ENCODE measurements at places on chromosomes 1 and 21.

GRCh38 chr1:3497521-3497920 lies 43.1 kb downstream of the ARHGEF16 start:
- no peak for DNase-seq

- no peak for DNase-seq
These were observed 11.6 kb upstream of the NCMAP start for GRCh38 chr1:24544239-24544638.

DNA sequence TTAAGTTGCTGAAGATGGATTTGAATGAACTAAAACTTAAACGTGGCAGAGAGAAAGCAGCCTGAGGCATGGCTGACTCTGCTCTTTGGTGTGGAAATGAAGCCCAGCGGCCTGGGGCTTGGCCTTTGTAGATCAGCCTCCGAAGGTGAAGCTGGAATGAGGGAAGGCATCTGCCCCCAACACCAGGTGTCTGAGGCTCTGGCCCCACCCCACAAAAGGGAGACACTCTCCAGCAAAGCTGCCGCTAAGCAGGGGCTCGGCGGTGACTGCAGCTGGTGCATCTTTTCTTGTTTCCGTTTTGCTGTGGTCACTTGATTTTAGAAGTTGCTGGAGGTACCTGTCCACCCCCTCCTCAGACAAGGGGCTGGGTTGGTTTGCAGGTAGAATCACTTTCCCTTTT lies 38.2 kb upstream of the NID1 start:
- DNase-seq, result no peak

DNA sequence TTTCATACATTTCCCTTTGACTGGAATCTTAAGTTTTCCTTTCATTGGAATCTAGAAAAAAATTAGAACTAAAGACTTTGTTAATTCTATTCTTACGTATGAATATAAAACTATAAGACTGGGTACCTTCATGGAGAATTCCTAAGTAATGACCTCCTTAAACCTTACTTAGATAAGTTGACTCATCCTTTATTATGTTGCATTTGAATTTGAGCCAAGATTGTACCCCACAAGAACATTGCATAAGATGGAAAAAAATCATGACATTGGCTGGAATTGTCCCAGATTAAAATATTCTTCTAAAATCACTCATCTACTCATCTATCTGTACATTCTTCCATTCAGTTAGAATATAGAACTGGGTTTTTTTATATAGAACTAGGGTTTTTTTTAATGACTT lies 137.4 kb downstream of the C1orf21 start:
- DNase-seq, result no peak

DNA sequence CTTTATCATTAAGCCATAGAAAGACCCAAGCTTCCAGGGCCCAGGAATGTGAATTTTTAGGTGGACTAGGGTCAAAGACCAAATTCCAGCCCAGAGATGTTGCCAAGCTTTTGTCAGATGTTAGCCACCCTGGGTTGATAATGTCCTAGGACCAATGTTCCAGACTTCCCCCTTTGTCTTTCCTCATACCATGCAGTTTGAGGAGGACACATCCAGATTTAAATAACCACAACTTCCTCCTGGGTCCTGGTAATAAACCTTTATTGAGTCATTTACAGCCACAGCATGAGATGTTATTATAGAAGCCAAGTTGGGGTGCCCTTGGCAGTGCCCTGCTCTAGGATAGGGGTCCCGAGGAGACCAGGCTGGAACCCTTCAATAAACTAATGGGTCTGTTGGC lies 5.9 kb downstream of the TNR start:
- DNase-seq, result no peak

DNA sequence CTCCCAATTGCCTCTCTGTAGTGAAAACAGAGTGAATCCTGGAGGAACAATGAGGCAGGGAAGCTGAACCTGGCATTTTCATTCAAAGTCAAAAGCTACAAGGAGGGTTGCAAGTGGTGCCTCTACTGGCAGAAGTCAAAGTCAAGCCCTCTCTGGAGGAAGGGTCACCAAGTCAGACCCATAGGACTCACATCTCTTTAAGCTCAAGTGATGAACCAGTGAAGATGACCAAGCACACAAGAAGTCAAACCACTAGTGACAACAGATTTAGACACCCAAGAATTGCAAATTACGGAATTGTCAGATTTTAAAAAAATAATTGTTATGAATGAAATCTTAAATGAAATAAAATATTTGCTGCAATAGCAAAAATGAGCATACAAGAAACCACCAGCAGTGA lies 81.1 kb upstream of the ATP1B1 start:
- DNase-seq, result no peak

DNA sequence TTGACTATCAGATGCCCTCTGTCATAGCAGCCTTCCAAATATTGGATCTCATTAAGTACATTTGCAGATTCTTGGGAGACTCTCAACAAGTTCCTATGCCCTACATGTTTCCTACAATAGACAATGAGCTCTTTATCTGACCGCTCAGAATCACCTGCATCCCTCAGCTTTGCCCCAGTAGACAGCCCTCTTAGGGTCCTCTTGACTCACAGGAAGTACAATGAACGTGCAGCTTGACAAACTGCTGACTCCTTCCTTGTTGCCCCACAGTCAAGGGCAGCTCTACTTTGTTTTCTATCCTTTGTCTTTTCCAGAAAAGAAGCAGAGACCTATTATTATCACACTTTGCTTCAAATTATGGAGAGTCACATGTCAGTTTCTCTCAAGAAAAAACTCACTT lies 27.6 kb downstream of the SLC44A5 start:
- no peak for DNase-seq

- DNase-seq, result no peak
These were observed 552.9 kb upstream of the CAMK1G start for GRCh38 chr1:209030454-209031167.

DNA sequence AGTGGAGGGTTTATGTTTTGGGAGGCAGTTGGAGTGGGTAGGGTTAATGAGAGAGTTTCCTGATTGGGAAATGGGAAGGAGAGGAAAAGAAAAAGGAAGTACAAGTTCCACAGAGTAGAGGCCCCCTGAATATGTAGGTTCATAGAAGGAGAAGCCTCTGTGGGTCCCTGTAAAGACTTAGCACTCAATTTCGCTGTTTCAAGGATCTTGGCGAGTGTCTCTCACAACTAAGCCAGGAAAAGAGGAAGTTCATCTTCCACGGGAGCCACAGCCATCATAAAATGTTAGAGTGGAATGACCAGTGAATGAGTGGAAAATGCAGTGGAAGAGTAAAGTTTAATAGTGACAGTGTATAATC lies 17.4 kb upstream of the DPYD start:
- DNase-seq, result no peak

- DNase-seq, result no peak
These were observed 50.2 kb upstream of the DNAH14 start for GRCh38 chr1:224879162-224879803.

- DNase-seq, result no peak
These were observed 36.7 kb downstream of the FOXD2 start for GRCh38 chr1:47474278-47475193.

GRCh38 chr1:227792216-227793078 lies 23.0 kb upstream of the PRSS38 start:
- no peak for DNase-seq

DNA sequence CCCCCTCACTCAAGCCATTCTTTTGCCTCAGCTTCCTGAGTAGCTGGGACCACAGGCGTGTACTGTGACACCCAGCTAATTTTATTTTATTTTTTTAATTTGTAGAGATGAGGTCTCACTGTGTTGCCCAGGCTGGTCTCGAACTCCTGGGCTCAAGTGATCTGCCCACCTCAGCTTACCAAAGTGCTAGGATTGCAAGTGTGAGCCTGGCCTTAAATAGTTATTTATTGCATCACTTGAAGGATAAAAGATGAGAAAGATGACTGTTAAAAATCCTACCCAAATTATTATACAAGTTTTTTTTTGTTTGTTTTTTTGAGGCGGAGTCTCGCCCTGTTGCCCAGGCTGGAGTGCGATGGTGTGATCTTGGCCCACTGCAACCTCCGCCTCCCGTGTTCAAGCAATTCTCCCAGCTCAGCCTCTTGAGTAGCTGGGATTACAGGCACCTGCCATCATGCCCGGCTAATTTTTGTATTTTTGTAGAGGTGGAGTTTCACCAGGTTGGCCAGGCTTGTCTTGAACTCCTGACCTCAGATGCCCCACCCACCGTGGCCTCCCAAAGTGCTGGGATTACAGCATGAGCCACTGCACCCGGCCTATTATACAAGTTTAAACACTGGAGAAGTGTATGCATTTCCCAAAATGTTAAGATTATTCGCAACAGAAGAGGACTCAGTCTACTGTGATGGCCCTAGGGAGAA lies 2.3 kb downstream of the UTP11 start:
- DNase-seq, result no peak

- no peak for DNase-seq
These were observed 42.8 kb upstream of the PADI1 start for GRCh38 chr1:17161926-17162800.

GRCh38 chr1:19377812-19378718 lies 65.9 kb downstream of the SLC66A1 start:
- DNase-seq, result no peak

DNA sequence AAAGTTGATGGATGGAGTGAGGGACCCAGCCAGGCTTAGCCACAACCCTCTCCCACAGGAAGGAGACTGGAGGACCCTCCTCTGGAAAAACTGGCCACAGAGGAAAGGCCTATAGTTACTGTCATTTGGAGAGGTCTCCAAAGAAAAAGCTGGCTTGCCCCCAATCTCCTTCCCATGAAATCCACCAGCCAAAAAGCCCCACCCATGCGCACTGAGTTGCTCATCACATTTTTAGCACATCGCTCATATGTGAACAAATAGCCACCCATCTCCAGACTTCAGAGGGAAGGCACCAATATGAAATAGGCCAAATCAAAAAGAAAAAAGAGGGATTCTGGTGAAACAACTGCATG lies 36.9 kb upstream of the QSOX1 start:
- DNase-seq, result no peak

DNA sequence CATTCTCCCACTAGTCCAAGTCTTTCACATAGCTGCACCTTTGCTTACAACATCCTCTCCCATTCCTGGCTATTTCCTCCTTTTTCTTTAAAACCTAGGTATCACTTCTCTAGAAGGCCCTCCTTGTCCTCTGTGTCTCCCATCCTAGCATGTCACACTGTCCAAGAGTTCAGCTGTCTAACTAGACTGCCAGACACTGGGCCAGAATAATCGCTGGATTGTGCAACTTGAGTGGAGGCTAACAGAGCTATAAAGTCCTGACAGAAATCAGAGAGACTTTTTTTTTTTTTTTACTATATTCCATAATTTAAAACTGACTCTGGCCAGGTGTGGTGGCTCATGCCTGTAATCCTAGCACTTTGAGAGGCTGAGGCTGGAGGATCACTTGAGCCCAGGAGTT lies 4.2 kb upstream of the ANGPTL7 start:
- DNase-seq, result no peak

GRCh38 chr1:231040800-231041718 lies 1.0 kb upstream of the FAM89A start:
- DNase-seq, result no peak

DNA sequence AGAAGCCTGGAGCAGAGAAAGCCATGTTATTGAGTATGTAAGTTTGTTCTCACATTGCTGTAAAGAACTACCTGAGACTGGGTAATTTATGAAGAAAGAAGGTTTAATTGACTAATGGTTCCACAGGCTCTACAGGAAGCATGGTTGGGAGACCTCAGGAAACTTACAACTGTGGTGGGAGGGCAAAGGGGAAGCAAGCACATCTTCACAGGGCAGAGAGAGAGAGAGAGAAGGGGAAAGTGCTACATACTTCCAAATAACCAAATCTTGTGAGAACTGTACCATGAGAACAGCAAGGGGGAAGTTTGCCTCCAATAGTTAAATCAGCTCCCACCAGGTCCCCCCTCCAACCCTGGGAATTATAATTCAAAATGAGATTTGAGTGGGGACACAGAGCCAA lies 302.7 kb downstream of the ST6GALNAC3 start:
- no peak for DNase-seq

DNA sequence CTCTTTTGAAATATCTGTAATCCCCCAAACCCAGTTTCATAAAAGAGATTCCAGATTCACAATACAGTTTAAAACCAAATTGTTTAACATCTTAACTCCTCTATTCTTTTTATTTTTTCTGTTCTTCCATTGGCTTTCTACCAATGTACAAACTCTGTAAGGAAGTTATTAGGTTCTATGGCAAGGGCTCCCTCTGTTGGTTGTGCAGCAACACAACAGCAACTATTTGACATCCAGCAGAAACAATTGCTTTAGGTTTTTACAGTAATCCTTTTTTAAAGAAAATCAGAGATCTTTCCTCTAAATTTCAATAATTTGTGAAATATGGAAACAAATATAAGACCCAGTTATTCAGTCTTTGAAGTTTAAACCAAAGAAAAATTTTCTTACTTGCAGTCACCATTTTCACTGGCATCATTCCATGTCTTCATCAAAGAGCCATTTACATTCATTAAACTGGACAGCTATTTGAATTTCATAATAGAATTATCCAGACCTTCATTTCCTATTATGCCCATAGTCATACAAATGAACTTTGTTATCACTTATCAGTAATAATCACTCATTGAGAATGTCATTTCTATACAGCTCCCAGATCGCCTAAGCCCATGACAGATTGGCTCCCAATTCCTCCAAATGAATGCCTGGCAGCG lies 46.5 kb upstream of the RNF11 start:
- no peak for DNase-seq

DNA sequence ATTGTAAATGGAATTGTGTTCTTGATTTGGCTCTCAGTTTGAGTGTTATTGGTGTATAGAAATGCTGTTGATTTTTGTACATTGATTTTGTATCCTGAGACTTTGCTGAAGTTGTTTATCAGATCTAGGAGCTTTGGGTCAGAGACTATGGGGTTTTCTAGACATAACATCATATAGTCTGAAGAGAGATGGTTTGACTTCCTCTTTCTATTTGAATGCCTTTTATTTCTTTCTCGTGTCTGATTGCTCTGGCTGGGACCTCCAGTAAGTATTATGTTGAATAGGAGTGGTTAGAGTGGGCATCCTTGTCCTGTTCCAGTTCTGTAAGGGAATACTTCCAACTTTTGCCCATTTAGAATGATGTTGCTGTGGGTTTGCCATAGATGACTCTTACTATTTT lies 39.1 kb upstream of the ANGPTL1 start:
- no peak for DNase-seq

GRCh38 chr1:209769971-209770370 lies 14.1 kb downstream of the TRAF3IP3 start:
- no peak for DNase-seq

- DNase-seq, result no peak
These were observed 209.6 kb upstream of the DPYD start for GRCh38 chr1:98130408-98130807.

GRCh38 chr1:233112186-233113008 lies 162.0 kb downstream of the NTPCR start:
- no peak for DNase-seq

DNA sequence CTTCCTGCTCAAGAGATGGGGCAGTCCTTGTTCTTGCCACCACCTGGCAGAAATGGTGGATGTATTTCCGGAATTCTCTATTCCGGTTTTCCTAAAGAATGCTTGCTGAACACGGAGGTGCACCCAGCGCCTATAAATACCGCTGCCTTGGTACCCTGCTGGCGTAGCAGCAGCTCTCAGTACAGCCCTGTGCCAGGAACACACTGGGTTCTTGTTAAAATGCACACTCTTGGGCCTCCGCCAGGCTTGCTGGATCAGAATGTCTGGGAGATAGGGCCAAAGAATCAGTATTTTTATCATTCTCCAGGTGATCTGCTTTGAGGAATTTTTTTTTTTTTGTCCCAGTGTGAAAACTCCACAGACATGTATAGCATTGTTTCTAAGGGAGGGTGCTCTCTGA lies 54.2 kb downstream of the IGSF5 start:
- DNase-seq, result peak; percentile 57

Measured in occipital lobe (tissue), 3 donors.